GM18507 (cell line): ENCODE measurements at places on chromosomes 2 and 18.

DNA sequence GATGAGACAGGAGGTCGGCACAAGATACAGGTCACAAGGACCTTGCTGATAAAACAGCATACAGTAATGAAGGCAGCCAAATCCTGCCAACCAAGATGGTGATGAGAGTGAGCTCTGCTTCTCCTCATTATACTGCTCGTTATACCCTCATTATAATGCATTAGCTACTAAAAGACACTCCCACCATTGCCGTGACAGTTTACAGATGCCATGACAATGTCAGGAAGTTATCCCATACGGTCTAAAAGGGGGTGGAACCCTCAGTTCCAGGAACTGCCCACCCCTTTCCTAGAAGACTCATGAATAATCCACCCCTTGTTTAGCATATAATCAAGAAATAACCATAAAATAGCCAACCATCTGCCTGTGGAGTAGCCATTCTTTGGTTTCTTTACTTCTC lies 224.2 kb downstream of the RBM43 start:
- DNase-seq: no peak

- DNase-seq: no peak
Observed at GRCh38 chr2:6043238-6043637, 351.1 kb downstream of the SOX11 start.

- DNase-seq: no peak
Observed at GRCh38 chr2:85395912-85396475, 14.2 kb downstream of the CAPG start.

DNA sequence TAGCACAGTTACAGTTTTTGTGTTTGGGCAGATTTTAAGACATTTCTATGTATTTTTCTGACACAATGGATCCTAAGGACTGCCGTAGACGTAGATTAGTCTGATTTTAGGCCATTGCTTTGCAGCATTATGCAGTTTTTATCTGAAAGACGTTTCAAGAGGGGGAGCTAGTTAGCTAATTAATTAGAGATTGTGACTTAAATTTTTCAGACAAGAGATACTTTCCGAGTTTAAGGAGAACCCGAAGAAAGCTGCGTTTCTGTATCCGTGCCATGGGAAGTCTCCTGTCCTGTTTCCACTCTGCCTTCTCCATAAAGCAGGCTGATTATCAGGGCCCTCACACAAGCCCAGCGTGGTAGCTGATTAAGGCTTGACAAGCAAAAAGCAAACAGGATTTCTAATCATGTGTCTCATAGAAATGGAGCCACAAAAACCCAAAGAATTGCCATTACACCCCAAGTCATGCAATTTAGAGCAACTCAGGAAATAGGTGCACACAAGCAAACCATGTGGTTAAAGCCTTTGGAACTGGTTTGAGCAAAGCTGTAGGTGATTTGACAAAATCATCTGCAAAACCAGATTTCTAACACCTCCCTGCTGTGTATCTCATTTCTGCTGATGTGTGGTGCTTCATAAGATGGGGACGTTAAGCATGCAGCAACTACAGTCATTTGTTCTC lies 808.1 kb downstream of the RNF144A start:
- DNase-seq: no peak

DNA sequence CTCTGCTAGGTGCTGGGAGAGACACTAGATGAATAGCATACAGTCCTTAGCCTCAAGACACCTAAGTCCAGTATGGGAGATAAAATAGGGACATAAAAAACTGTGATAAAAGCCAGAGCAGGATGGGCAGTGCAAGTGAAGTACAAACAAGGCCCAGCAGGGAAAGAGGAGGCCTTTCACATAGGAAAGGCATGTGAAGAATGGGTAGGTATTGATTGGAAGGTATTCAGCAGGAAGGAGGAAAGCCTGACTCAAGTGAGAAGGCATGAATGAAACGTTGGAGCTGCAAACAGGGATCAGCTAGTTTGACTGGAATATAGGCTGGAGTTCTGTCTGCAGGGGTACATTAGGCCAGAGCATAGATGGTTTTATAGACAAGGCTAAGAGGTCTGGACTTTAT lies 11.0 kb upstream of the CXCR4 start:
- DNase-seq: no peak

DNA sequence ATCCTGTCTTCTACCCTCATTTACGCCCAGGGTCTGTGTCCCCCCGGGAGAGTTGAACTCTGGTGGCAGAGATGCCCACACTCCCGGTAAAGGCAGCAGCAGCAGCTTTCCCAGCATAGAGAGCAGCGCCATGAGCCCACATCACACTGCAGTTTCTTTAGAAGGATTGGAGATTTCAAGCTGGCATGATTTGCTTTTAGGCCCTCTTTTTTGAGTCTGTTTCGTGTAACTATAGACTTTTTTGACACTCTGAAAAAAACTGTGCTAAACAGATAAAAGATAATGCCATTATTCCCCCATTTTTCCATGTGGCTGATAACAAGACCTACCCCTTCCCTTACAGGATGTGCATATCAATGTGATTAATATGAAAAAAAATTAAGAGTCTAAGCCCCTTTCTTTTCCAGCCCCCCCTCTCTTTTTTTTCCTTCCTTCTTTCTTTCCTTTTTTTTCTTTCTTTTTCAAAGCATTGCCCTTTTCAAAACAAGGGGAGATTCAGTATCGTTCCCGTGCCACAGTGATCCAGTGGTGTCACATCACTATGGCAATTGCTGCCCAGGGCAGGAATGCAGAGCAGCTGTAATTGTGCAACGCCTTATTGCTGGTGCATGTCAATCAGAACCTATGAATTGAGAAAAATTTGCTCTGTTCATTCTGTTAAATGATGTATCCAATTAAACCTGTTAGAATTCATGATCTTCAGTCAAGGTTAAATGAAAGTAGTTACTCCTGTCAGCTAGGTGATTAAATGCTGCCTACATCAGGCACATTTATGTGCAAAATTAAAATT lies 104.5 kb downstream of the CDCA7 start:
- no peak for DNase-seq

DNA sequence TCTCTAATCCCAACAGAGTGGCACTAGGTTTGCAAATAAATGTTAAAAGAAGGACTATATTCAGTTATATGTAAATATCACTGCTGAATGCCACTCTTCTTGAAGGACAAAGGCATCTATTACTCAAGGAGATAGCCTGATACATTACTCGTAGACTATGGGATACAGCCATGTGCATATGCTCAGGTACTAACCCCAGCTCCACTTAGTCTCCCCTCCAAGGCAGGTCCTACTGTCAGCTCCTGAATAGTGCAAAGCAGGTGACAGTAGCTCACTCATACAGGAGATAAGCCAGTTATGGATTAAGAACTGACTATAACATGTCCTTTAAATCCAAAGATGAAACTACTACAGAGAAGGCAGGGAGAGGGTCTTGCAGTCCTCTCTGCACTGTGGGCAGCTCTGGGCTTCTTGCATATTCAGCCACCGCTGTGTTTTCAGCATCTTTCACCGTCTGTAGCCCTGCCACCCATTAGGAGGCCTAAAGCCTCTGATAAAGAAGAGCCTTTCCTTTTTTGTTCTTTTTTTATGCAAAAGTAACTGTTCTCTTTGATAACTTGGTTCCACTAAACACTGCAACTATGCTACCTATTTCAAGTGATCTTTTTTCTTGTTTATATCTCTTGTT lies 135.1 kb upstream of the EPB41L3 start:
- DNase-seq: no peak

DNA sequence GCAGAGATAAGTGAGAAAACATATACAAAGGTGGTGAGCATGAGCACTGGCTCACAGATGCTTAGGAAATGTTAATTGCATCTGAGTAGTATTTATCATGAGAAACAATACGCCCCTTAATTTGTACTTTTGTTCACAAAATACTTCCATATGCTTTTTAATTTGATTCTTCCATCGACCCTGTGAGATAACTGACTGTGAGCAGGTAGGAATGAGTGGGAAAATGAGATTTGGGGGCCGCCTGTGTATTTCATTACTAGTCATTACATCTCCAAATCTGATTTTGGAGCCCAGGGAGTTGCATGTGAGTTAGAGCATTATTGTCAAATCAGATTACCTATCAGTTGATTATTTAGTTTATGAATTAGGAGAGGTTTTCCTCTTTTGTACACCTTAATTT lies 36.7 kb upstream of the NPC1 start:
- no peak for DNase-seq

DNA sequence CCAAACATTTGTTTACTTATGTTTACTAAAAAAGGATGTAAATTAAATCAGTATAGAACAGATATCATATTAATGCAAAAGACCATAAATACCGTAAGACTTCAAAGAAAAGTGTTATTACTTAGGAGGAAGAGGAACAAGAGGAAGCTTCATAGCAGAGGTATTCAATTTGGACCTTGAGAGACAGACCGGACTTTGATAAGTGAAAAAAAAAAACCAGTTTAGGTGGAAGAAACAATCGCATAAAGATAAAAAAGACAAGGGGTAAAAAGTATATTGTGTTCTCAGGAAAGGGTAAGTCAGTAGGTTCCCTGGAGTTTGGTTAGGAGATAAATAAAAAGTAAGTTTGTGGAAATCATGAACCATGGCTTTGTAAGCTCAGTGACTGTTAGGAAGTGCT lies 17.6 kb downstream of the PELI1 start:
- DNase-seq: no peak
